ENCODE measurements at places on chromosomes 7 and 10.

GRCh38 chr7:96614154-96614867 is 95.3 kb downstream of the SEM1 start:
- DNase-seq, result no peak

DNA sequence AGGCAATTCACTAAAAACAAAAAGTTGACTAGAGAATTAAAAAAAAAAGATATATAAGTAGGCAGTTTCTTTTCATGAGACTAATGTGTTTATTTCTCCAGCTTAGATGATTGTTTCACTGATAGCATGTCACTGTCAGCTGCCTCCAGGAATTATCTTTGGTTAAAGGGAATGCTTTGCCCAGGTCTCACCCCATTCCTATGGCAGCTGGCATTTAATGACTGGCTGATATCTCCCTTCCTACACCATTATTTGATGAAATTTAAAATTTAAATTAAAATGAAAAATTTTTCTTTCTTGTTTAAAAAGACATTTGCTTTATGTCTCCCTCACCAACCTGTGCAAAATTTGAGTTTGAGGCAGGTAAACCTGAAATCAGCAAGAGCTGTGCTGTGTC is 214.5 kb upstream of the PRSS1 start:
- DNase-seq, result no peak

GRCh38 chr7:133654547-133654946 is 401.7 kb downstream of the EXOC4 start:
- no peak for DNase-seq

GRCh38 chr10:80613466-80614170 is 75.9 kb downstream of the SH2D4B start:
- no peak for DNase-seq

DNA sequence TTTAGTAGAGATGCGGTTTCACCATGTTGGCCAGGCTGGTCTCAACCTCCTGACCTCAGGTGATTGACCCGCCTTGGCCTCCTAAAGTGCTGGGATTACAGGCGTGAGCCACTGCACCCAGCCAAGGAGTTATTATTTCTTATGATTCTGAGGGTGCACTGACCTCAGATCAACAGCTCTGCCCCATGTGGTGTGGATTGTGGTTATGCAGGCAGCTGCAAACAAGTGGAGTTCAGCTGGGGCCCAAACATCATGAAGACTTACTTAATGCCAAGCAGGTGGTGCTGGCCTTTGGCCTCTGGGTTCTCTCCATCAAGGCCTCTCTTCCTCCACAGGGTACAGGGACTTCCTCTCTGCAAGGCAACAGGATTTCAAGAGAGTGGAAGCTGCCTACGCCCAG is 45.1 kb upstream of the OPTN start:
- no peak for DNase-seq

DNA sequence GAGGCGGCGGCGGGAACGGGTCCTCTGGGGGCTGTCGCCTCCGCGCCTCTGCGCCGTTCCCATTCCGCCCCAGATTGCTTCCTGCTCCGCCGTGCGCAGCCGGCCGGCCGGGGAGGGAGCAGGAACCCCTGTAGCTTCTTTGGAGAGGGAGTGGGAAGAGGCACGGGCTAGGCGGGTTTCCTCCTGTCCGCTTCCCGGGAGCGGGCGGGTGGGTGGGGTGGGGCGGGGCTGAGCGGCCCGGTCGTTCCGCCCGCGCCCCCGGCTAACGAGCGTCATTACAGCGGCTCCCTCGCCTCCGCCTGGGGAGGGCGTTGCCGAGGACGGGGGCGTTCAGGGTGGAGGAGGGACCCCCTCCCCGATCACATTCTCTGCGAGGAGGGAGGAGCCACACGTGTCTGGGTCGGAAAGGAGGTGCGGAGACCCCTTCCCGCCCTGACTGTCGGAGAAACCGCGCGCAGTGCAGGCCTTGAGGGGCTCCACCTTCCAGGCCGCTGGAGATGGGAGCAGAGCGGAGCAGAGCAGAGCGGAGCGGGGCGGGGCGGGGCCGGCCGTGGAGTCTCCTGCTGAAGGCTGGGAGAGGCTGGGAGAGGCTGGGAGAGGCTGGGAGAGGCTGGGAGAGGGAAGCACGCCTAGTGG is 39.7 kb downstream of the AGAP3 start:
- no peak for DNase-seq

DNA sequence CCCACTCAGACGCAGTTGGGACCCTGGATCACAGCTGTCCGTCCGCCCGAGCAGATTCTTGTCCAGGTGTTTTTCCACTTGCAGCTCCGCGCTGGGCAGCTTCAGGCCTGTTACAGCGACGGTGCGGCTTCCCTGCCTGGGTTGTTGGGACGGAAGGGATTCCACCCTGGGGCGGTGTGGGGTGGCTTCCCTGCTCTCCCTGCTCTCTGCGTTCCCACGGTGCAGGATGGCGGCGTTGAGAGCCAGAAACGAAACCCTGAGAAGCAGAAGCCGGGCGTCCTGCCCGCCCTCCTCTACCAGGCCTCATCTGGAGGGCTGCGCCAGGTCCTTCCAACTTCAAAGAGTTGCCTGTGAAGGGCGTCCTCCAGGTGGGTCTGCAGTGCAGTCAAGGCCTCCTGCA is 194.4 kb downstream of the ADARB2 start:
- DNase-seq, result no peak

DNA sequence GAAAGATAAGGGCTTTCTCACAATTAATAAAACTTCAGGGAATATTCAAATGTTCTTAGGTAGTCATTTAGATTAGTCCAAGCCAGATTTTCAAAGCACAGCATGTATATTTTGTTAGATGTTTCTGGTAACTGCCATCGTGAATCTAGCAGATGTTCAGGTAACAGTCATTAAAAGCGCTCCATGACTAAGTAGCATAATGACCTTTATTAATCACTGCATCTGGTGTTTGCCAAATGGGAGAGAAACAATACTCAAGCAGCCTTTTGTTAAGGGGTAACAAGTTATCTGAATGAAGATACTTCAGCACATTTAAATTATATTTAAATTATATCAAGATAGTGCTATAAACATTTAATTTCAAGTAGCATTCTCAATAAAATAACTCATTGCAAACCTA is 47.5 kb downstream of the USP6NL start:
- DNase-seq, result no peak

Measured in fibroblast of skin of scalp (primary cell).